Central memory CD8-positive, alpha-beta T cell (primary cell): ENCODE measurements at places on chromosomes 13 and 19.

GRCh38 chr19:48121909-48122371, 11.3 kb upstream of the PLA2G4C start:
- DNase-seq: no peak
- no peaks in the 10 kb centered on the region for H3K27me3 ChIP-seq
- peaks cover 36% of the 10 kb centered on the region for H3K36me3 ChIP-seq
- no peak overlapping the region for H3K4me3 ChIP-seq

DNA sequence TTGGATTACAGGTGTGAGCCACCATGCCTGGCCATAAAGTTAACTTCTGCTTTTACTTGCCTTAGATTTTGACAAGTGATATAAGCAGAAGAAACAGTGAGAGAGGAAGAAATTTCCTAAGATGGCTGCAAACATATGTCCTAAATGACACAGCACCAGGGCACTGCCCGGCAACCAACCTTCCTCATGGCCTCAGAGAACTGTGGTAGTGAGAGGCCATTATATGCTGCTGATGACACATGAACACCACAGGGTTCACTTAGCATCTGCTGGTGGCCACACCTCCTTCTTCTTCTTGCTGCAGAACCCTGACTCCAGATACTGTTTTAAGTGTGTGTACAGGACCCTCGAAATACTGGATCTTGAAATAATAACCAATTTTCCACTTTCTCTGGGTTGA, 88.2 kb downstream of the KCTD12 start:
- DNase-seq: no peak
- H3K36me3 ChIP-seq: peaks cover 2% of the 10 kb centered on the region
- H3K4me3 ChIP-seq: no peak overlapping the region
- H3K27me3 ChIP-seq: peaks cover 47% of the 10 kb centered on the region
- H3K4me1 ChIP-seq: no peaks in the 10 kb centered on the region

DNA sequence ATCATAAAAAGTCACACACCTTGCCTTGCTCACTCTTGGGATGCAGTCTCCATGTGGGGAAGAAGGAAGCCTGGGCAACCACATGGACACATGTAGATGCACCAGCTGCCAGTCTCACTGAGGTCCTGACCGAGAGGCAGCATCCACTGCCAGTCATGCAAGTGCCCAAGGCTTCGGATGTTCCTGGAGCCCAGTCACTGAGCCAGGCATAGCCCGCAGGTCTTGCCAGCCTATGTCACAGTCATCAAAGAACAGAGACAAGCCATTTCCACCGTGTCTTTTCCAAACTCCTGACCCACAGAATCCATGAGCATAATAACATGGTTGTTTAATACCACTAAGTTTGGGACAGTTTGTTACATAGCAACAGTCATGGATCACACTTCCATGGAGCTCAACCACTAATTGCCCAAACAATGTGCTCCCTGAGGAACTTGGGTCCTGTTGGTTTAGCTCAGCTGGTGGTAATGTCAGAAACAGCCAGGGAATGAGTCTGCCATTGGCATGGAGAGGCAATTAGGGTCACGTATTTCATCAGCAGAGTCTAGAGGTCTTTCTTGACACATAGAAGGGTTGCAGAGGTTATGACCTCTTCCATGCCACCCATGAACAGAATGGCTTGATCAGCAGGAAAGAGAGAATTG, 21.5 kb downstream of the STARD13 start:
- no peak overlapping the region for H3K27ac ChIP-seq
- H3K4me1 ChIP-seq: no peaks in the 10 kb centered on the region
- DNase-seq: no peak
- H3K27me3 ChIP-seq: no peaks in the 10 kb centered on the region
- H3K36me3 ChIP-seq: no peaks in the 10 kb centered on the region

GRCh38 chr19:14565765-14566711, 5.8 kb downstream of the NDUFB7 start:
- H3K27me3 ChIP-seq: no peaks in the 10 kb centered on the region
- H3K27ac ChIP-seq: peak overlapping the region; percentile 72
- no peak for DNase-seq
- H3K36me3 ChIP-seq: peaks cover 14% of the 10 kb centered on the region
- peak overlapping the region; percentile 45 for H3K4me3 ChIP-seq

DNA sequence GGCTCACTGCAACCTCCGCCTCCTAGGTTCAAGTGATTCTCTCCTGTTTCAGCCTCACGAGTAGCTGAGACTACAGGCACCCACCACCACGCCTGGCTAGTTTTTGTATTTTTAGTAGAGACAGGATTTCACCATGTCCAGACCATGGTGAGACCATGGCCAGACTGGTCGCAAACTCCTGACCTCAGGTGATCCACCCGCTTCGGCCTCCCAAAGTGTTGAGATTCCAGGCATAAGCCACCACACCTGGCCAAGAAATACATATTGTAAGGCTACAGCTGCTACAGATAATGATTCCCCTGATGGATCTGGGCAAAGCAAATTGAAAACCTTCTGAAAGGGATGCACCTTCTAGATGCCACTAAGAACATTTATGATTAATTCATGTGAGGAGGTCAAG, 17.8 kb downstream of the PLPP2 start:
- no peaks in the 10 kb centered on the region for H3K4me1 ChIP-seq
- no peak for DNase-seq
- H3K36me3 ChIP-seq: peaks cover 3% of the 10 kb centered on the region
- peaks cover 66% of the 10 kb centered on the region for H3K27me3 ChIP-seq

DNA sequence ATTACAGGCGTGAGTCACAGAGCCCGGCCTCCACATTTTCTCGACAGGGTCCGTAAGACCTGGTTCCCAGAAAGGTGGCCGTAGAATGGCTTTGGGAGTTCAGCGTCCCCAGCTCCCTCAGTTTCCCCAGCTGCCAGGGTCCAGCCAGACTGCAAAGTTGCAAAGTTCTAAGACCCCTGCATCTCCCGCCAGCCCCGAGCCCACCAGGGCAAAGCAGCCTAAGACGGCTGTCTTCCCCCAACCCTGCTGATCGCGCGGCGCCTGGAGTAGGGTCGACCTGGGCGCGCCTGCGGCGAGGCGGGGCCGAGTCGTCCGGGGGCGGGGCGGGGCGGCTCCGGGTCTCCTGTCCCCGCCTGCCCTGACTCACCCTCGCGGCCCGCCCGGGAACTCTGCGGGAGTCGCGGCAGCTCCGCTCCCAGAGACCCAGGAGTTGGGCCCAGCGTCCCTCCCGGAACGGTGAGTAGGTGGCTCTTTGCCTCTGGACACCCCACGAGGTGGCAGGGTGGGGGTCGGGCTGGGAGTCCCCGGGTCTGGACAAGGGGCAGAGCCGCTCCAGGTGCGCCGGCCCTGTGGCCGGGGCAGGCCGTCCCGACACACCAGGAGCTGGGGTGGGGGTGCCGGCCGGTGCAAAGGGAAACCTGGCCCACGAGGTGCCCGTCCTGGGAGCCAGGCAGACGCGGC, at the start of gene LRRC8E:
Gene LRRC8E, plus strand, starts transcription at position 366 of the 681 bp plus-strand sequence. CDS start 7,094 bp downstream, outside the sequence.
- peaks cover 1% of the 10 kb centered on the region for H3K36me3 ChIP-seq
- peaks cover 20% of the 10 kb centered on the region for H3K27me3 ChIP-seq
- H3K27ac ChIP-seq: no peak within 1 kb of the TSS

DNA sequence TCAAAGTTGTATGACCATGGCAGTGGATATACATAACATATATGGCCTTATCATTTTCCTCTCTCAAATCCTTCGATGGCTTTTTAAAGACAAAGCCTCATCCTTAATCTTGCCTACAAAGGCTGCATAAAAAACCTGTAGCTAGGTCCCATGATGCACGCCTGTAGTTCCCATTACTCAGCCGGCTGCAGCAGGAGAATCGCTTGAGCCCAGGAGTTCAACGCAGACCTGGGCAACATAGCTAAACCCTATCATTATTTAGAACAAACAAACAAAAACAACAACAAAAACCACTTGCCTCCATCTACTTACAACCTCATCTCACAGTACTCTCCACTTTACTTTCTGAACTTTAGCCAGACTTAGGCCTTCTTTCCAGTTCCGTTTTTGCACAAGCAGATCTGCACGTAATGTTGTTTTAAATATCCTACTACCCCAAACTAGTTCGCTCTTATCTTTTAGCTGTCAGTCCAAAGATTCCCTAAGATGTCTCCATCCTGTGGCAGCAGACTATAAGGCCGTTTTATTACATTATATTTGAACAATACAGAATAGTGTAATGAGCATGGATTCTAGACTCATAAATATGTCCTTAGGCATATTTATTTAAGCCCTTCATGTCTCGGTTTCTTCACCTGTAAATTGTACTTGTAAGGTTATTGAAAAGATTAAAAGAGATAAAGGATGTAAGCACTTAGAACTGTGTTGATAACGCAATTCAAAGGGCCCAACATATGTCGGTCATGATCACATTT, 969 bp upstream of the POMP start:
- H3K27me3 ChIP-seq: no peaks in the 10 kb centered on the region
- peak overlapping the region; percentile 92 for H3K4me3 ChIP-seq
- H3K36me3 ChIP-seq: peaks cover 25% of the 10 kb centered on the region
- H3K4me1 ChIP-seq: peaks cover 62% of the 10 kb centered on the region
